ENCODE measurements at places on chromosomes 6 and 20.
A peak's percentile ranks its signal among the peaks of the same experiment; 100 is the strongest.

DNA sequence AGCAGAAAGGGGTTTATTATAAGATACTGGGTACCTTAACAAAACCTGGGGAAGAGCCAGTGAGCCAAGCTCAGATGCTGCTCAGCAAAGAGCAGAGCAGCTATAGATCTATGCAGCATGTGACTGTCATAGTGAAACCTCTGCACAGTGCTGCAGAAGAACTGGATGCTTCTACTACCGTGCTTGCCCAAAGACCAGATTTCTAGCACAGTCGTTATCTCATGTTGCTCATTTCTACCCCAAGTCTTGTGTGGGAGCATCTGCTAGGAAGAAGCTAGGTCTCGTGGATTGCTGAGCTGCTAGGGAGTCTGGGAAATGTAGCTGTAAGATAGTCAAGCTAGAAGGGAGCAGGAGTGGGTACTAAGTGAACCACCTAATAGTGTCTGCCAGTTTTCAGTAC is 31.7 kb upstream of the GNRH2 start:
- DNase-seq, result peak; percentile 77

- DNase-seq, result no peak
Observed at GRCh38 chr6:154450498-154450897, 60.0 kb downstream of the CNKSR3 start.

DNA sequence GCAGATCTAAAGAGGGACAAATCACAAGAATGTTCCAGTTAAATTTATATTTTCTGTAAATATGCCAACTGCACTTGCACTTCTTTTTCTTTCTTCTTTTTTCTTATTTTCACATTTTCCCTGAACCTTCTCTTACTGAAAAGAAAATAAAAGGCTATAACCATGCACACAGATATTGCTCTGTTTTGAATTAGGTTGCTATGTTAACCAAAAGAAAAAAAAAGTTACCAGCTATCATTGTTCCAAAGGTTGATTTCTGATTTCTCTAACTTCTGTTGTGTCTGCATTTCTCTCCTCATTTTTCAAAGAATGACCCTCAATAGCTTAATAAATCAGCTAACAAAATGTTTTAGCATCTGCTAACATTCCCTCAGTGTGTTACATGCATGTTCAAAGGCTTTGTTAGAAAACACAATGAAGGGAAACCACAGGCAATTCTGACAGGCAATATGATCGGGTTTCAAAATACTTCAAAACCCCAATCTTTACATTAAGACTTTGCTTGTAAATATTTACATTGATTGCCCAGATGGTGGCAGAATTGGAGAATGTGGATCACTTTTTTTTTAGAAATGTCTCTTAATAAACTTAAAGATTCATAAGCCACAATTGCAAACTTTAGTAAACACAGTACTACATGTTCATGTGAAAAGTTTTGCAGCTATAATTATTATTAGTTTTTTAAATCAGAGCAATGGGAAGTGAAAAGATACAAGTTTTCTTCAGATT is 928.3 kb upstream of the FLRT3 start:
- no peak for DNase-seq

DNA sequence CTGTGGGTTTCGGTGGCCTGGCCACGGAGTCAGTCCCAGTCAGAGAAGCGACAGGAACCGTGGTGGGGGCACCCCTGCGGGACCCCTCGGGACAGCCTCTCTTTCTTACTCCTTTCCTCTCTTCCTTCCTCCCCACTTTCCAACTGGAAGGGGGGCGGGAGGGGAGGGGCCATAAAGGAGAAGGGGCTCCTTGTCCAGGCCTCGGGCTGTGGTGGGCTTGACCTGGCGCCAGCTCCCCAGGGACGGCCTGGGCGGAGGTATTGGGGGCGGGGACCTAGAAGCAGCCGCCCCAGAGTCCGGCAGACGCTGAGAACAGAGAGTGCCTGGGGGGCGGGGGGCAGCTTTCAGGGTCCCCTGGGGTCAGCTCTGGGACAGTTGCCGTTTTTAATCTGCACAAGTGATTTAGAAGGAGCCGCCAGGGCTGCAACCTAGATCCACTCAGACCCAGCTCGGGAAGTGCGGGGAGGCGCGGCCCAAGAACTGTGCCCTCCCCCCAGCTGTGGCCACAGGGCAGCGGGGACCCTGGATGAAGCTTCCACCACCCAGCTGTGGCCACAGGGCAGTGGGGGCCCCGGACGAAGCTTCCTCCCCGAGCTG is 6.4 kb upstream of the ABHD16B start:
- no peak for DNase-seq

GRCh38 chr6:5078121-5078669 is 6.9 kb upstream of the PPP1R3G start:
- no peak for DNase-seq

DNA sequence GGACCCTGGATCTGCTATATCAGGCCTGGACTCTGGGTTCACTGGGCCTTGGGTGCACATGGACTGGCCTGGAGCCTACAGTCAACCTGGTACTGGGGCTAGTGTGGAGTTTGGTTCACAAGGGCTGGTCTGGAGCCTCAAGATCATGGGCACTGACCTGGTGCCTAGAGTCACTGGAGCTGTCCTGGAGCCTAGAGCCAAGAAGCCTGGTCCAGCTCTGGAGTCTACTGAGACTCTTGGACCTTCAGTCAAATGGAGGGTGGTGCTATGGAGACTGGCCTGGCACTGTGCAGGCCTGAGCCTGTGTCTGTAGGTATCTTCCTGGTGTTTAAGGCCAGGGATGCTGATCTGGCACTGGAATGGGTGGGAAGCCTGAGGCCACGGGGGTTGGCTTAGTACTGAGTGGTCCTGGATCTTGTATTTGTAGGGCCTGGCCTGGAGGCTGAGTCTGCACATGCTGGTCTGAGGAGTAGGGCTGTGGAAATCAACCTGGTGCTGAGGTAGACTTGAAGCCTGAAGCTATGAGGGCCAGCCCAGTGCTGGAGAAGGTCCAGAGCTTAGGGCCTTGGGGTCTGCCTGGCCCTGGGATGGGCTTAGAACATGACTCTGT is 16.5 kb upstream of the WFDC9 start:
- no peak for DNase-seq

- DNase-seq, result no peak
Observed at GRCh38 chr20:400128-400453, 8.0 kb upstream of the RBCK1 start.

DNA sequence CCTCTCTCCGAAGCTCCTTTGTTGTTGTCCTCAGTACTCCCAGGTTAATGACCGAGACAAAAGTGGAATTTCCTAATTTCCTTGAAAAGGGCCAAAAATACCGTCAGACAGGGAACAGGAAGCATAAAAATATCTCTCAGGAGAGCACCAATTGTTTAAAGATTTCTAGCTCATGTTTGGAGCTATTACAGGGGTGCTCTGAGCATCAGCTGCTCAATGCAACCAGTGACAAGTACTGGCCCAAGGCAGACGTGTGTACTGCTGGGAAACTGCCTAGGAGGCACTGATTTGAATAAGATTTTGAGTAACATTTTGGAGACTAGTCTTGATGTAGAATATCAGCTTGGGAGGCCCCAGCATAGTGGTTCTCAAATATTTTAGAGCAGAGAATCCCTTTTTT is 17.3 kb downstream of the LAMA4 start:
- no peak for DNase-seq

DNA sequence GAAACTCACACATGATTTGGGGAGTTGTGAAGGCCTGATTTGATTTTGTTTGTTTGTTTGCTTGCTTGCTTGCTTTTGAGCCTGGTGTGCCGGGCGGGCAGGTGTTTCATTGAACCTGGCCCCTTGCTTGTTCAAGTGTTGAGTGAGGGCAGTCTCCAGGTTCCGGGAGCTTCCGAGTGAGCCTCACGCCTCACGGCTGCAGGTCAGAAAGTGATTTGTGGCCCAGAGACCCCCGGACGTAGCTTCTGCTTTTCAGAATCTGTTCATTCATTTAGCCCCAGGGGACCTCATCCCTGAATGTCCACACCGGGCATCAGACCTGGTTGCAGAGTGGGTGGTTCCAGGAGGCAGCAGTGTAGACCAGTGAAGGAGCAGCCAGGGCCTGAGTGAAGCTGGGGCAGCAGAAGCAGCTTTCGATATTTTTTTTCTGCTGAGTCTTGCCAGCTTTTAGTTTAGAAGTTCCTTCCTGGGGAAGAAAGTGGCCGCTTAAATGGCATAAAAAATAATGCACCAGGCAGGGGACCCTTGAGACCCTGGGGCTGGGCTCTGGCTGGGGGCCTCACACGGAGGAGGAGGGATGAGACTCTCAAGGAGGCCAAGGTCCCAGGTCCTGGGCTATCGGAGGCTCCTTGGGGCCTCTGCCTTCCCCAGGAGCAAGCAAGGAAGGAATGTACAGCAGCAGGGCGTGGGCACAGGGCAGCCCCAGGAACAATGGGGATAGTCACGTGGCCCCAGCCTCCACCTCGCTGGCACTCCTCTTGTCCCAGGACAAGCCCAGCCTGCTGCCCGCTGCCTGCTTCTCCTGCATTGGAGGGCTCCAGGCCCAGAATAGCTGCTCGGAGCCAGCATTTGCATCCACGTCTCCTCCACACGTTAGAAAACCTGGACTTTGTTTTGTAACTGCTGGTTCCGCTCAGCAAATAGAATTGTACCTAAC is 89.2 kb upstream of the BHLHE23 start:
- DNase-seq, result no peak

GRCh38 chr6:83313882-83314281 is 117.0 kb downstream of the ME1 start:
- peak; percentile 49 for DNase-seq

DNA sequence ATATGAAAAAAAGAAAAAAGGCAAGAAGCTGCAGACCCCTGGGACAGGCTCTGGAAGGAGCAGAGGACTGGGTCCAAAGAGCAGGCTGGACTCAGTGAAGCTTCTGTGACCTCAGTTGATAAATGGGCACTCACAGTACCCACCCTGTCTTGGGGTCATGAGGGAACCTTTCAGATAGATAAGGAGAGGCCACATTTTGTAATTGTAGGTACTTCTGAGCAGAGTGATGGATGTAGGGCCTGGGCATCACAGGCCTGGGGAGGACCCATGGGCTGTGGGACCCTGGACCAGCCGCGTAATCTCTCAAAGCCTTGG is 79.3 kb downstream of the SLC24A3 start:
- no peak for DNase-seq

- DNase-seq, result peak; percentile 28
Observed at GRCh38 chr20:18019068-18019467, 38.6 kb downstream of the OVOL2 start.

- no peak for DNase-seq
Observed at GRCh38 chr6:161048641-161049040, 57.1 kb downstream of the MAP3K4 start.

Data from amniotic epithelial cell (primary cell).